Left ventricle myocardium inferior (tissue), 1 donor: ENCODE measurements at places on chromosomes 2 and 18. TPM values are rescaled to one million over a fixed set of nuclear protein-coding genes. Genes with fewer than 3 reads are reported as not detected.

GRCh38 chr2:226691255-226691654 is 108.4 kb downstream of the IRS1 start:
- DNase-seq = no peak

- no peak for DNase-seq
Observed at GRCh38 chr2:134289225-134289624, 35.4 kb downstream of the MGAT5 start.

The SPDYA gene
- 0.14 TPM for total RNA-seq

The ATP6V1C2 gene
- 0.69 TPM for total RNA-seq

The MRPL33 gene
- 390 TPM for total RNA-seq

DNA sequence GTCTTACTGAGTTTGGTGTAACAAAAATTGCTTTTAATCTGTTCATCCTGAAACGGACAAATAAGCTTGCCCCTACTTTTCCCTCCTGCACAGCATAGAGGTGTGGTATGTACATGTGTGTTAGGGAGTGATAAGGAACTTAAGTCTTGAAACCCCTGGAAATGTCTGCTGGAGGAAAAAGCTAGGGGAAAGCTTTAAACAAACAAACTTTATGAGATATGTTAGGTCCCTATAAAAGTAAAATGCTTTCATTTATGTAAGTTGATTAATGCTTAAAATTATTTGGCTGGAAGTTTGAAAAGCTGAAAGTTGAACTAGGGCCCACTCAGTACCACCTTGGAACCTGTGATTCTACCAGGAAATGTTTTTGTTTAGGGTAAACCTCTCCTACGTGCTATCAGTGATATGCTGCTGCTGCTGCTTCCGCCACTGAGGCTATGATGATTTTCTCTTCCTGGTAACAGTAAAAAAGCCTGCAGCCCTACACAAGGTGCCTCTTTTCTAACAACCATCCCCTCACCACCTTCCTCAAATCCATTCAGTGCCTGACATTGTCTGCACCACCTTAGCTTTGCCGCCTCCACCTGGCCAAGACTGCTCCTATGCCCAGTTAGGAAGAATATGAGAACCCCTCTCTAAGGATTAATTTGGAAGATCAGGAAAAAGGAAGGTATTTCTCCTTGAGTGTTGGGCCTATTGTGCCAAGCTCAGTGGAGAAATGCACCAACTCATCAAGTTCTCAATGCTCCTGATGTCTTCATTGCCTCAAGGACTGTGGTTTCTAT is 2.5 kb upstream of the YES1 start:
- DNase-seq = no peak

The GKN1 gene
- total RNA-seq = not detected

DNA sequence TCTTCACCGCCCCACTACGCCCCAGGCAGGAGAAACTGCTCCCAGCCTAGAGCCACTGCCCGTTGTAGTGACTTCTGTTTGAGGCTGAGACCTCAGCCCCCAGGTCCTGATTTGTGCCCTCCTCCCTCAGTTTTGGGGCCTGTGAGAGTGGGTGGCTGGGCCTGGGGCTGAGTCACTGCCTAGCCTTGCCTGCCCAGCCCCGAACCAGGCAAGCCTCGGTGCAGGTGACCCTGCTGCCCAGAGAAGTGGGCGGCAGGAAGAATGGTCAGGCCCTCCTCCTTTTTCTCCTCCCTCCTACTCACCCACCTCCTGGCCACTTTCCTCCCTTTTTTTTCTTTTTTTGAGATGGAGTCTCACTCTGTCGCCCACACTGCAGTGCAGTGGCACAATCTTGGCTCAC is 66.6 kb downstream of the ZFP36L2 start:
- DNase-seq = no peak
